ENCODE measurements at places on chromosomes 3 and 15. TPM values are rescaled to one million over a fixed set of nuclear protein-coding genes. Genes with fewer than 3 reads are reported as not detected.

Gene GP5
- not detected for total RNA-seq

Gene DUOXA2
- not detected for total RNA-seq

DNA sequence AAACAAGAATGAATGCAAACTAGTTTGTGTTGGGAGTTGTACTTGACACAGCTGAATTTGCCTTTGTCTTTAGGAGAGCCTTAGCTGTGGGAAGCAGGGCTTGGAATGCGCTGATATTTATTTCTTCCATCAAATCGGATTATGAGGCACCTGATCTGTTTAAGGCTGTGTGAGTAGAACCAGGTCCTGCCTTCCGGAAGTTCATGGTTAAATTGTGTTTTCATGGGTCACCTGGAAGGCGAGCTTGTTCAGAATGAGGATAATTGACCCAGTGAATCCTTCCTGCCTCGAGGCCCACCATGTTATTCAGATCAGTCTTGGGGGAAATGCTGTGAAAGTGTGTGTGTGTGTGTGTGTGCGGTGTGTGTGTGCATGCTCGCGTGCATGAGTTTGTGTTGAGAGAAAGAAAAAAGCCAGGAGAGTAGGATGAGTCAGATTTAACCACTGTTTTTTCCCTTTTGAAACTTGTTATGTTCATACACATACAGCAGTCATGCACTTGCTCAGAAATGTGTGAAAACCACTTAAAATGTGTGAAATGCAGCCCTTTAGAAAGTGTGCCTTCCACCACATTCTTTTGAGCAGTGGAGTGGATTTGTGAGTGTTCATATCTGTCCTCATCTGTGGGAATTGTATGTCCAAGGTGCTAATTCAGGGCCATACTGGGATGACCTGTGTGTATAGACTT lies 36.7 kb downstream of the SMAD3 start:
- H3K27ac ChIP-seq, result no peak overlapping the region
- no peak overlapping the region for H3K4me3 ChIP-seq
- H3K36me3 ChIP-seq, result no peaks in the 10 kb centered on the region
- H3K4me1 ChIP-seq, result peaks cover 25% of the 10 kb centered on the region
- DNase-seq, result no peak
- H3K27me3 ChIP-seq, result no peaks in the 10 kb centered on the region

GRCh38 chr3:135448520-135448919 lies 517.0 kb upstream of the PPP2R3A start:
- no peak overlapping the region for H3K27ac ChIP-seq
- no peaks in the 10 kb centered on the region for H3K36me3 ChIP-seq
- no peak overlapping the region for H3K4me3 ChIP-seq
- no peaks in the 10 kb centered on the region for H3K4me1 ChIP-seq

DNA sequence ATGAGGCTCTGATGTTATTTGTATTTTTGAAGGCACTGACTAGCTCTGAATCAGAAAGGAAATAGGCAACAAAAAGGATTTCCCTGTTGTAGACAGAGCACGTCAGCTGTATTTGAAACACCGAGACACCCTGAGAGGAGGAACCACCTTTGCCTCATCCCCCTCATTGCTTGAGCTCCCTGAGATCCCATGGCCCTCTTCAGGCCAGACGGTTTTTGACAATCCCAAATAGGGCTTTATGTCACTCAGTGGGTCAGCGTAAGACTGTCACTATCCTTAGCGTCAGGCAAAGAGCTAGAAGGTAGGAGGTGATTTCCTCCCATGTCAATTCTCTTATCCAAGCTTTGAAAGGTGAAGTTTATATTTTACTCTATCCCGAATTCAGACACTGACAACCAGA lies 254.3 kb downstream of the ZNF621 start:
- H3K36me3 ChIP-seq, result no peaks in the 10 kb centered on the region
- DNase-seq, result no peak
